ENCODE measurements at places on chromosomes 7 and 10.

DNA sequence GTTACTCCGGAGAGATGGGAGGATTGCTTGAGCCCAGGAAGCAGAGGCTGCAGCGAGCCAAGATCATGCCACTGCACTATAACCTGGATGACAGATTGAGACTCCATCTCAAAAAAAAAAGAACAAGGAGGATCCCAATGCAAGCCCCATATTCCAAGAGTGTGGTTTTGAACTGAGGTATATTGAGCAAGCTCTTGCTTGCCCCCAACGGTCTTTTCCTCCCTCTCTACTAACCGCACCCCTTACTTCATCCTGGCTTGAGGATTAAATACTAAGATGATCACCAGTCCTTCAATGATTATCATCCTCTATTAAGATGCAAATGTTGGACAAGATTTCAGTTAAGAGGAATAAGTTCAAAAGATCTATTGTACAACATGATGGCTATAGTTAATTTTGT, 12.5 kb upstream of the SRGN start:
- no peak for DNase-seq

GRCh38 chr10:102121739-102122372, 1.7 kb upstream of the LDB1 start:
- DNase-seq, result no peak

GRCh38 chr7:145313551-145313950, 477.7 kb upstream of the TPK1 start:
- no peak for DNase-seq

DNA sequence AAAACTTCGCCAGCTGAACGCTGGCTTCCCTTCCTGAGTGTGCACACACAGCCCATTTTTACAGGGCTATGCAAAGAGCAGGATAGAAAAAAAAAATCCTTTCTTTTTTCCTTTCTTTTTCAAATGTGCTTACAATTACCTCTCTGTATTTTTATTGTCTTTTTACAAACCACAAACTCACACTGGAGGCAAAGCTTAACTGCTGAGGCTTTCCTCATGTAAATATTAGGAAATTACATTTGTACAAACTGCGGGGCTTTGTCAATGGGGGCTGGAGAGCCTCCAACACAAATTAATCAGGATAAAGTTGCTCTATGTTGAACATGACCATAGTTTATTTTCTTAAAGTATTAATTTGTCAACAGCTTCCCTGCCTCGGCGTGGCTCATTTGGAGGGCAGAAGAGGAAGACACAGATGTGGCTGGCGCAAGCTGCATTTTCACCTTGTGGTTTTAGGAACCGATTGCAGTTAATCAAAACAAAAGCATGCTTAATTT, 411.7 kb upstream of the MKI67 start:
- no peak for DNase-seq

- DNase-seq, result no peak
These were observed 225.4 kb downstream of the PAXIP1 start for GRCh38 chr7:154777489-154777888.

DNA sequence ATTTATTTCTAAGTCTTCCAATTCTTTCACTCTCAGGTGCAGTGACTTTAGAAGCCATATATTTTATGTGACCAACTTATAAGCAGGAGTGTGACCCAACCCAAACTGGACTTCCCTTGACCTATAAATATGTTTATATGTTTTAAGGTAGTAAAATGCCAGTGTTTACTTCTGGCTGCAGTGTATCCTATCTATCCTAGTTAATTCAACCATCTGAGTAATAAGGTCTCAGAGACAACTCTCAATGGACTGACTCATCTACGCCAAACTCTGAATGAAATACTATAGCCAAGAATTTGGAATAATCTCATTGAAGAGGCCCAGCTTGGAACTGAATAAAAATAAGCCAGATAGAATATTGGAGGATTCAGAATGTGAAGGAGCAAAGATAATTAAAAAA, 544.5 kb upstream of the SORCS1 start:
- DNase-seq, result no peak

GRCh38 chr7:15128716-15129115, 226.2 kb upstream of the DGKB start:
- DNase-seq, result no peak

- no peak for DNase-seq
These were observed 87.1 kb downstream of the SAMD9 start for GRCh38 chr7:93030605-93031225.

DNA sequence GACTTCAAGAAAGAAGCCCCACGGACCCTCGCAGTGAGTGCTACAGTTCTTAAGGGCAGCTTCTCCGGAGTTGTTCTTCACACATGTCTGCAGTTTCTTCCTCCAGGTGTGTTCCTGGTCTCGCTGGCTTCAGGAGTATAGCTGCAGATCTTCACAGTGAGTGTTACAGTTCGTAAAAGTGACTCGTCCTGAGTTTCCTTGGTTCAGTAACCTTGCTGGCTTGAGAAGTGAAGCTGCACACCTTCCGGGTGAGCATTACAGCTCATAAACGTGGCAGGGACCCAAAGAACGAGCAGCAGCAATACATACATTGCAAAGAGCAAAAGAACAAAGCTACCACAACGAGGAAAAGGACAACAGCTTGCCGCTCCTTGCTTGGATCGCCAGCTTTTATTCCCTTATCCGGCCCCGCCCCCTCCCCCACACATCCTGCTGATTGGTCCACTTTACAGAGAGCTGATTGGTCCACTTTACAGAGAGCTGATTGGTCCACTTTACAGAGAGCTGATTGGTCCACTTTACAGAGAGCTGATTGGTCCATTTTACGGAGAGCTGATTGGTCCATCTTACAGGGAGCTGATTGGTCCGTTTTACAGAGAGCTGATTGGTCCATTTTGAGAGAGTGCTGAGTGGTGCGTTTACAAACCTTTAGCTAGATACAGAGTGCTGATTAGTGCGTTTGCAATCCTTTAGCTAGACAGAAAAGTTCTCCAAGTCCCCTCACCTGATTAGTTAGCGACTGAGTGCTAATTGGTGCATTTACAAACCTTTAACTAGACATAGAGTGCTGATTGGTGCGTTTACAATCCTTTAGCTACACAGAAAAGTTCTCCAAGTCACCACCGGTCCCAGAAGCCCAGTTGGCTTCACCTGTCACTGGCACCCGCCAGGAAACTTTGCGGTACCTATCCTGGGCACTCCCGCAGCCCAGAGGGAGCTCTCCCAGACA, 165.3 kb downstream of the AGMO start:
- DNase-seq, result no peak

DNA sequence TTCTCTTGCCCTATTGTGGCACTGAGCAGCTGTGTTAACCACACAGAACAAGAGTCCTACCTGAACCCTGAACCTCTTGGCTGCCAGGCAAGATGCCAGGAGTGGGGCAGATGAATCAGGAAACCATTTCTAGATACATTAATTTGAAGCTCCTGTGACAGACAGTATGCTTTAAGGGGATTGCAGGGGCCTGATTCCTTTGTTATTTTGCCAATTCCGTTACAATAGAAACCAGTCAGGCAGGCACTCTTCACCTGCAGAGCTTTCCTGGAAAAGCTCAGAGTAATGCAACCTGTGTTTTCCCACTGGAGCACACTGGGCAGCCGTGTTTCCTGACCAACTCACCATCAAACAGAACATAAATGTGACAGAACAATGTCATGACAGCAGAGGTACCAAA, 233.1 kb downstream of the BMPER start:
- DNase-seq, result no peak

- no peak for DNase-seq
These were observed 654.4 kb downstream of the LRMDA start for GRCh38 chr10:76085817-76086167.

DNA sequence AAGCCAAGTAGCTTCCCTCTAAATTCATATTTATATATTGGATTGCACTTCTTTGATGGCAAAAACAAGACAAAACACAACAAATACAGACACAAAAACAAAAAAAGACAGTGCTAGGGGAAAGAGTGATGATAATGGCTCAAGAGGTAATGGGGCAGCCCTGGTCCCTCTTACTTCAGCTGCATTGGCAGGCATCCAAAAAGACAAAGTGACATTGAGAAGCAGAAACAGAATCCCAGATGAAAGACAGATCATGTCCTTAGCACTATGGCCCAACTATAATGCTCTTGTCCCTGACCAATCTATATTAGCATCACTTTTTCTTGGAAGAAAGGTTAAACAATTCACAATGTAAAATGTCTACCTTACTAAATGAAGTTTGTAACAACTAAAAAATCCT, 76.2 kb downstream of the GPR85 start:
- DNase-seq, result no peak

DNA sequence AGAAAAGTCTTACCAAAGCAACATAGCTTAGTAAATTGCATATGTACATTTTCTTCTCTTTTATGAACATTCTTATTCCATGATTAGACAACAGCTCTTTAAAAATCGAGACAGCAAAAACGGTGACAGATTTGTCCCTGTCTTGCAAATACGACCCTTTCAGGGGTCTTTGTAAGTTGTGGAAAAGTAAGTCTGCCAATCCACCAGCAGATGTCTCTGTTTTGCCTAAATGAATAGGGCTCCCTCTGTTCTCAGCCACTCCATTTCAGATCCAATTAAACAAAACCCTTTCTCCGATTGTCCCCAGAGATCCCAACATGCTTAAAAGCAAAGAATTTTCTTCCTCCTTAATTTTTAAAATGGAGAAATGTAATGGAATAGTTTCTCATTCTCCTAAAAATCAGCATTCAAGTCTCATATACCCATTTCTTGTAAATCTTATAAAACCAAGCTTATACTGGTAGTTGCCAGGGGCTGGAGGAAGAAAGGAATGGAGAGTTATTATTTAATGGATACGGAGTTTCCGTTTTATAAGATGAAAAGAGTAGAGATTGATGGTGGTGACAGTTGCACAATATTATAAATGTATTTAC, 61.0 kb upstream of the NFE2L3 start:
- no peak for DNase-seq

DNA sequence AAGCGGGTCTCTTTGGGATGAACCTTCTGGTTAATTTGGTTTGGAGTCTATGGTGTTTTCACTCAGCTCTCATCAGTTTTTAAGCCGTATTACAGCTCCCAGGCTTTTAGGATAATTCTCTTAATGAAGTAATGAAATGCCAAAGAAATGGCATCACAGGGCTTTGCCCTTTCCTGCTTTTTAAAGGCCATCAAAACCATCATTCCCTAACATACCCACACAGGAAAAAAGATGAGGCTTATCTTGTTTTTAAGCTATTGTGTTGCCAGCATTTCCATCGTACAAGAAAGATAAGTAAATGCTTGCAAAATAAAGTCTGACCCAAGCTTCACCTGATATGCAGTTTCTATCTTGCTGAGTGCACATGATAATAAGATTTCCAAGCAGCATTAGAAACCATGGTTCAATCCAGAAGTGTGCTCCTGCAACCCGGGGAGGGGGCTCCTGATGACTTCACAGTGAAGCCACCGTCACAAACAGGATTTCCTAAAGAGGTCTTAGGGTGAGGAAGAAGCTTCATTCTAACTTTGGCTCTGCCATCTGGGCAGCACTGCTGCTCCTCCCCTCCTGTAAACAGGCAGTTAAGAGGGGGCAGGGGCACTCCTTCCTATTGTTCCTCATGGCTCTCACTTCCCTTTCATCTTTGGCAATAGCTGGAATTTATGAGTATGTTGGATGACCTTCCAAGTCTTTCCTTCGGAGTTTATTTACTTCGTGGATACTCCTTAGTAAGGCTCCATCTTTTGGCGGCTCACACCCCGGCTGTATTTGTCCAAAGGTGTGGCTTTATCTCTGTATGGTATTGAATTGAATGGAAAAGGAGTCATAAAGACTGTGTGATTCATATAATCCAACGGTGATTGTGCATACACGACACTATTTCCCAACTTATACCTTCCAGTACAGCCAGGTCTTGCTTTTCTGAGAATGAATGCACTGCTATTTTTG, 55.2 kb upstream of the FAM133B start:
- no peak for DNase-seq

GRCh38 chr10:123996302-123996701, 97.1 kb downstream of the CHST15 start:
- no peak for DNase-seq

DNA sequence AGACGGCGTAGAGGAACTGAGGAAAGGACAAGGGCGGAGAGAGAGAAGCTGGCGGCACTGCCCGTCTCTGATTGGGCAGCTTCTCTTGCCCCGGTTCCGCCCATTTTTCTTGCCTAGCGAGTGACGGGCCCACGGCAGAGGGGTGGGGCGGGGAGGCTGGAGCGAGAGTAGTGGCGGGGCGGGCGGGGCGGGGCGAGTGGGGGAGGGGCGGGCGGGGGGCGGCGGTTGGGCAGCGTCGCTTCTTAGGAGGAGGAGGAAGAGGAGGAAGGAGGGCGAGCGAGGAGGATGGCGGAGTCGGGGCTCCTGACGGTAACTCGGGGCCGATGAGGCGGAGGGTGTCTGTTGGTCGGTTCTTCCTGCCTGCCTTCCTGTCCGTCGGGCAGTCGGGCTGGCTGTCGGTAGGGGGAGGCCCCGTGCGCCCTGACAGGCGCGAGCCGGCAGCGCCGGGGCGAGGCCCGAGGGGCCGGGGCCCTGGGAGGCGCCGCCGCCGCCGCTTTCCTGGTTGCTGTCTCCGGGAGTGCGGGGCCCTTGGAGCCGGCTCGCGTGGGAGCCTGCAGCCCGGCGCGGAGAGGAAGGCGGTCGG, at the start of gene SHOC2:
Gene SHOC2 (plus strand): TSS at position 256 of the 583 bp plus-strand sequence. CDS start 44,755 bp downstream, outside the sequence.
- no peak for DNase-seq

DNA sequence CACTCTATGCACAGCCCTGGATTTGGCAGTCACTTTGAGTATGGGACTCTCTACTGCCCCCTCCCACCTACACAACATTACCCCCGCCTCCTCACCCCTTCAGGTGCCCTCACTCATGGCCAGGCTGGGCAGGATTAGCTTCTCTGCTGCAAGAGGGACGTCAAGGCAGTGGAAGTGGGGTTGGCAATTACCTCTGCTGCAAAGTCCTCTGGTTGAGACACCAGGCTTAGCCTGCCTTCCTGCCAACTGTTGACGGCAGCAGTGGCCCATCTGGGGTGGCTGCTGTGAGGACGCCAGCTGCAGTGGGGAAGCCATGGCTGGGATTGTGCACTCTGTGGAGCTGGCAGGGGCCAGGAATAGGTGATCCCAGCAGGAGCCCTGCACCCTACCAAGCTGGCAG, 26.7 kb downstream of the SVIL start:
- no peak for DNase-seq

DNA sequence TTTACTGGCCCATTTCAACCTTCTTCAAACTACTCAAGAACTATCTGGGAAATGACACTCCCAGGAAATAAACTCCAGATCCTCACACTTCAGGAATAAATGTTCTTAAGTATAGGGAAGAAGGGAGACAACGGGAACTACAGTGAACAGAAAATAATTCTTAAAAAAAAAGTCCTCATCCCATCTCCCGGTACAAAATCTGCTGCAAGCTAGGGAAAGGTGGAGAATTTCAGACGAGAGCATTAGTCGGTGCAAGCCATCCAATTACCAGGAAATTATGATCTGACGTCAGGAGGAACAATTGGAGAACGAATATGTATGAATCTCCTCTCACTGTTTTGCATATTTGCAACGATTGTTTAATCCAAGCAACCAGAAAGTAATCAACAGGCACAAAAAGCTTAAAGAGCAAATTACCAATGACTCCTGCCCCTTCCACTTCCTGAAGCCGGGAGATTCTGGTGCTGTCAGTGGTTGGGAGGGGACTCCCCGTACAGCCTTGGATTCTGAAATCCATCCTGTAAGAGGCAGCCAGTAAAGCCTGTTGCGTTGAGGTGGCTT, 15.1 kb upstream of the GATA3 start:
- no peak for DNase-seq

- DNase-seq, result no peak
These were observed 351.2 kb downstream of the DGKB start for GRCh38 chr7:14551310-14551709.

Measured in retinal pigment epithelial cell (primary cell).